ENCODE measurements at places on chromosomes 3 and 15.
A peak's percentile ranks its signal among the peaks of the same experiment; 100 is the strongest.

DNA sequence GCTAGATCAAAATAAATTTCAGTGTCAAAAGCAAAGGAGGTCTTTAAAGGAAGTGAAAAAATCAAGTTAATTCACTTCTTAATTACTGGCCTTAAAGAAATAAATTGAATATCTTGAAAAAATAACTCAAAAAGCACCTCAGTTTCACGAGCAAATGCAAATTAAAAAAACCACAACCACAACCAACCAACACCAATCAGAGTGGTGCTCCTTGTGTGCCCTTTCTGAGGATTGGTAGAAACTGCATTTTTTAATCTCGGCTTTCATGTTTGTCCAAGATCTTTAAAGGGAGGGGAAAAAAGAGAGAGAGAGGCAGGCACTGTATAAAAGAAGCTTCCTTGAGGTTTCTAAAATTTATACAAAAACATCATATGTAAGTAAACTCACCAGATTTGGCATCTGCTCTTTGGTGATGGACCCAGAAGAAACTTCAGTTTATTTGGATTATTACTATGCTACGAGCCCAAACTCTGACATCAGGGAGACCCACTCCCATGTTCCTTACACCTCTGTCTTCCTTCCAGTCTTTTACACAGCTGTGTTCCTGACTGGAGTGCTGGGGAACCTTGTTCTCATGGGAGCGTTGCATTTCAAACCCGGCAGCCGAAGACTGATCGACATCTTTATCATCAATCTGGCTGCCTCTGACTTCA, at the start of gene GPR15:
TSS of gene GPR15 (plus strand) at position 357 of the 653 bp plus-strand sequence. CDS start at position 413, 56 bp downstream.
- DNase-seq, result no peak

GRCh38 chr3:129820587-129820986, 72.9 kb downstream of the TMCC1 start:
- DNase-seq, result no peak

GRCh38 chr3:42079701-42080452, 11.3 kb upstream of the TRAK1 start:
- no peak for DNase-seq

DNA sequence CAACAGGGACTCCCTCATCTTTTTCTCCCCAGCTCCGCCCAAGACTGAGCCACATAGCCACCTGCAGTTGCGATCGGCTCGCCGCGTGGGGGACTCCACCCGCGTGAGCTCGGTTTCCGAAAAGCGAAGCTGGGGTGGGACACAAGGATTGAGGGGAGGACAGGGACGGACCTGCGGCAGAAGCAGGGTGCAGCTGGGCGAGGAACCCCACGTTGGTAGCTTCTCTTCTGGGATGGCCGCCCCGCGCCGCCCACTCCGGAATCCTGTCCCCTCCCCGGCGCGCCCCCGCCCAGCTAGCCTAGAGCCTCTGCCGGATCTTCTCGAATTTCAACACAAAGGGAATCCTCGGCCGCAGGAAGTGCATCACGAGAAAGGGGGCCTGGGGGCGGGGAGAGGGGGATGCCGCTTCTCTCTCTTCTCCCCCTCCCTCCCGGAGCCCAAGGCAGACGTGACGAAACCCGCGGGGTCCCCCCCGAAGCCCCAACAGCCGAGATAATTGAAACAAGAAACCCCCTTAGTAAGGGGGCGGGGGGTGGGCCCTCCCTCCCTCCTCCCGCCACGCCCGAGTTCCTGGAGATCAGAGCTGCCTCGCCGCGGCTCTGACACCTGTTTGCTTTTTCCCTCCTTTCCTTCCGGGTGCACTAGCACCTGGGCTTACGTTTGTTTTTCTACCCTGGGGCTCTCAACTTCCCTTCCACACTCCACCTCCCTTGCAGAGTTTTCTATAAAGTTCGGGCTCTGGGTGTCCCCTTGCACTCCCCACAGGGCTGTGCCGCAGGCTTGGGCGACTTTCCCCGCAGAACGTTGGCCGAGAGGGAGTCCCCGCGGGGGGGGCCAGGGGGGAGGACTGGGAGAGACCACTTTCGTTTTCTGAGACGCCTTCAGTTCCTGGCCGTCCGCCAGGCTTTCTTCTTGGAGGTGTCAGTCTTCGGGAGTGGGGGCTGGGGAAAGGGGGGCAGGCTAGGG, 1.3 kb upstream of the KCNH8 start:
- peak; percentile 43 for DNase-seq

GRCh38 chr15:68412218-68412617, 19.7 kb downstream of the ITGA11 start:
- DNase-seq, result no peak

DNA sequence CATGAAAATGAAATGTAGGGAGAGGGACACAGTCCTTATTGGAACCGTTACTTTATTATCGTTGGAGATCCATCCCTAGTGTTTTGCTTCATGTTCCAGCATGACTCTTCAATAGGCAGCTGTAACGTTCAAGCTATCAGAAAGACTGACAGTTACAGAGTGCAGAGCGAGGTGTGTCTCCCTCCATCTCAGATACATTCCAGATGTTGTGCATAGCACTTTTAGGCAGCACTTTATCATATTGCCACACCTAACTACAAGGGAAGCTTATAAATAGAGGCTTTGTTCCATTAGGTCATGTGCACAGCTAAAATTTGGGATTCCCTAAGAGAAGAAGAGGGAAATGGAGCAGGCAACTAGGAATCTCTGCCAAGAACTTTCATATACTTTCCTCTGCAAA, 1009.6 kb downstream of the ROBO2 start:
- no peak for DNase-seq

GRCh38 chr3:19384868-19385267, 236.6 kb downstream of the KCNH8 start:
- no peak for DNase-seq

DNA sequence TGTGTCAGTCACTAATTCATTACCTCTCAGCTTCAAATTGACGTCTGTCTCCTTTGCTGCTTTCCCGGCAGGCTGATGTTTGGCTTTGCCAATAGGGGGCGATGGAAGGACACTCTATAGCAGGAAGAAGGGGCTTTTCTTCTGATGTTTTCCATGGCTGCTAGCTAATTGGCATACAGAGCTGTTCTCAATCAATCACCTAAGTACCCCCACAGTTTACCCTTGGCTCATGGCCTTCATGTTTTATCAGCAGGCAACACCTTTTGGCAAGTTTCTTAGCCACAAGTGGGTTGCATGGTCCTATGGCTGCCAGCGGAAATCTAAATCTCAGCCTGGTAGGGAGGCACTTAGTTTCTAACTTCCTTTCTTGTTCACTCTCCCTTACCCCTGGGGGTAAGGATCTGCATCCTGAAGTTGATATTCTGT, 45.0 kb downstream of the ESYT3 start:
- DNase-seq, result no peak

- DNase-seq, result no peak
These were observed 14.2 kb upstream of the CLEC3B start for GRCh38 chr3:45011756-45012508.

GRCh38 chr15:34583399-34584329, at the start of gene GOLGA8B:
Gene GOLGA8B, minus strand, starts transcription at chr15:34583651. Its CDS starts 47,739 bp downstream, at chr15:34535912.
- DNase-seq, result peak; percentile 61

DNA sequence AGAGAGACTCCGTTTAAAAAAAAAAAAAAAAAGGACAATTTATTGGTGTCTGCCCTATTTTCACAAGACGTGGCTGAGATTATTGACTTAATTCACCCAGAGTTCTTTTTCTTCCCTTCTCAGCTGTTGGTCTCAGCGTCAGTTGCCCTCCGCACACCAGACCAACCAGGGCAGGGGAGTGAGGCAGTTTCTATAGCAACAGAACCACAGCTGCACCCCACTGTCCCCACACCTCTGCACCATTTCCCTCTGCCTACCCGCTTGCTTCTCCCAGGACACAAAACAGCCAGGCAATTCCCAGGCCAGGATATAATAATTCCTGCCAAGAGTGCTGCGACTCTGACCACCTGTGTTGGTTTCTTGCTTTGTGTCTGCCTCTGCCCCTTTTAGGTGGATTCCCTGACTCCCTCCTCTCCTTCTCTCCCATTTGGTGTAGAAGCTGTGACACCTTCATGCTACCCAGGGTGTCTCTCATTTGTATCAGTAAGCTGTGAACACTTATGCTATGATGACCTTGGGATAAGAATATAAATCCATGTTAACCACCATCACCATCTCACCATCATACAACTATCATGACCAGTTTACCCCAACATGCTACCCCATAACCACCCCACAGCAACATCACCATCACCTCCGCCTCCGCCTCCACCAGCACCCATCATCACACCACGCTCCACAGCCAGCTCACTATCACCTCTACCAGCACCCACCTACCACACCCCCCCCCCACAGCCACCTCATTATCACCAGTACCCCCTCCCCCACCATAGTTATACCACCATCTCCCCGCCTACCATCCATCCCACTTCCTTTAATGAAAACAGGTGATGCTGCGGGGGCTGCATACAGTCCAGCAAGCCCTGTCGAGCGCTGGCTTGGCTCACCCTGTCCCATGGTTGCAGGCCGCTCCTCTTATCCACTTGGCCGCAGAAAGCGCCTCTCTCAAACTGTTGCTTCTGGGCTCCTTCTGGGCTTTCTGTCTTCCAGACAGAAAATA, 589 bp downstream of the EPB42 start:
- no peak for DNase-seq

DNA sequence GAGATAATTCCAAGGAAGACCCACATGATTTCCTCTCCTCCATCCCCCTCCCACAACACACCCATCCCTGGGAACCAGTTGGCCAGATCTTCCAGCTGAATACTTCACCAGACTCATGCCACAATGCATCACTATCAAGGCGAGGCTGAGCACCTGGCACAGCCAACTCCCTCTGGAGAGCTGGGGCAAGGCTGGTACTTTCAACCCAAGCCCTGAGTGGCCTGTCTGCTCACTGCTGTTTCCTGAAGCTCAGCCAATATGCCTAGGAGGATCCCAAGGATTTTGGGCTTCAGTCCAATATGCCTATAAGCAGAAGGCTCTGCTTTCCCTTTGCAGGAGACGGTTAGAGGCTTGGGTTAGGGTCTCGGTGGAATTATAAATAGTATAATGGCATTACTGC, 90.9 kb upstream of the NEO1 start:
- no peak for DNase-seq

GRCh38 chr3:57011022-57011421, 49.4 kb upstream of the SPATA12 start:
- no peak for DNase-seq

DNA sequence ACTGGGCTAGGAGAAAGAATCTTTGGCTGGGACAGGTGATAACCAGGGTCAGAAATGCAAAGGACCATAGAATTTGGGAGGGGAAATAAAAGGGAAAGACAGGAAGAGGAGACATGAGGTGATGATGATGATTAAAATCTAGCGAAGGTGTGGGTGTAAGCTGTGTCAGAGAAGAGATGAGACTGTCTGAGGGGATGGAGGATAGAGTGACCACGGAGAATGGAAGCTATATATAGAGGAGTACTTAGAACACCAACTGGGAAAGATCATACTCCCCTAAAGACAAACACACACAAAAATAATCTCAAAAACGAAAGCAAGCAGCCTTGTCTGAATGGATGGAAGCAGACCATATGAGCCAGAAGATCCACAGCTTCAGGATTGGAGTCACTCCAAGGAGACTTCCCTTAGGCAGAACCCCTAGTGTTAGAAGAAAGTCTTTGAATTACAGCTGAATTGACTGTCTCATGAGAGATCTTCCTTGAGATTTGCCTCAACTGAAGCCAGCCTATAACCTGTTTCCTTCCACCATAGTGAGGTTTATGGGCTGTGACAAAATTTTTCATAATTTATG, 115.2 kb upstream of the DAZL start:
- no peak for DNase-seq

DNA sequence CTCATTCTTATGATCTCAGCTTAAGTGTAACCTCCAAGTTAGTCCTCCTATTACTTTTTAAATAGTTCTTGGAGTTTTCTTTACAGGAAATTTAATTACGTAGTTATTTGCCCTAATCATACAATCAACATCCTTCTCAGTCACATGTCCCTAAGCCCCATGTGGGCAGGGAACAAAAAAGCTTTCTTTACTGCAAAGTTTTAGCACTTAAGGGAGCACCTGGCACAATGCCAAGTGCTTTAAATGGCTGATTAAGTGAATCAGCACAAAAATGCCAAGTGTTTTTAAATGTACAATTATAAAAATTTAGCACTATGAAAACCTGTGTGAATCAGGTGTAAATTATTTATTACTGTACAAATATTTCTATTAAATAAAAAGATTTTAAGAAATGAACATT, 445.3 kb downstream of the C3orf38 start:
- DNase-seq, result no peak

DNA sequence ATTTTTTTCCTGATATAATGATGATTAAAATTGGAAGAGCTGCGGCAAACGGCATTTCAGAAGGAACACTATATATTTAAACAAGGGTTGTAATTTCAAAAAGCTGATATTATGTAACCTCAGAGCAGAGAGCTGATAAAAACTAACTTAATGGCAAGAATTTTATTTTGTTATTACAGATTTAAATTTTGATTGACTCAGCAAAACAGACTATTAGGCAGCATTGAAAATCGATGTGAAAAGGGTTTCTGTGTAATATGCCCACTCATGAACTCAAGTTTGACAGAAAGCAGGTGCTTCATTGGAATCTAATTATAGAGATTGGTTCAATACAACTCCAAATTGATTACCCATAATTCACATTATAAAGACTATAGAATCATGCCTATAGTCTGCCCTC, 24.9 kb upstream of the LRIG1 start:
- no peak for DNase-seq

GRCh38 chr3:10648181-10648580, 142.8 kb upstream of the ATP2B2 start:
- DNase-seq, result no peak

GRCh38 chr3:48404440-48405342, 25.2 kb downstream of the PLXNB1 start:
- no peak for DNase-seq

GRCh38 chr15:88644741-88645140, 5.9 kb downstream of the ISG20 start:
- no peak for DNase-seq

- DNase-seq, result no peak
These were observed 389 bp upstream of the CCNB2 start for GRCh38 chr15:59104602-59104911.

GRCh38 chr3:165754219-165755007, 82.8 kb downstream of the BCHE start:
- DNase-seq, result no peak
